ENCODE measurements at places on chromosomes 11 and 22.

GRCh38 chr22:43720716-43721115 is 91.4 kb downstream of the EFCAB6 start:
- no peak for DNase-seq

GRCh38 chr11:94089341-94089740 is 39.3 kb upstream of the PANX1 start:
- DNase-seq = no peak

- DNase-seq = no peak
Observed at GRCh38 chr11:93005239-93005638, 35.8 kb downstream of the MTNR1B start.

DNA sequence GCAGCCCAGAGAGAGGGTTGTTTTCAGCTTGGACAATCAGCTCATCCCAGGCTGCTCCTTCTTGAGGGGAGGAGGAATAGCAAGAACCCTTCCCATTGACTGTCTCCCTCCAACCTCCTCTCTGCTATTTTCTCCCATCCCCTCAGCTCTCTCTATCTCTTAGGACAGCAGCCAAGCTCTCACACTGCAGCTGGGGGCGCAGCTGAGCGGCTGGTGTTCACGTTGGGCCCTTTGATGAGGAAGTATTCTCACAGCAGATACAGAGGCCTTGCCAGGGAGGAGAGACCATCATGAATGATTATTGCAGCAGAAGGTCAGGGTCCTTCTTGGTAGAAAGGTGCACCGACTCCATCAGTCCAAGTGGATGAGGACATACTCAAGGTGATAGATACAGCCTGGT is 26.5 kb upstream of the CADM1 start:
- DNase-seq = no peak

DNA sequence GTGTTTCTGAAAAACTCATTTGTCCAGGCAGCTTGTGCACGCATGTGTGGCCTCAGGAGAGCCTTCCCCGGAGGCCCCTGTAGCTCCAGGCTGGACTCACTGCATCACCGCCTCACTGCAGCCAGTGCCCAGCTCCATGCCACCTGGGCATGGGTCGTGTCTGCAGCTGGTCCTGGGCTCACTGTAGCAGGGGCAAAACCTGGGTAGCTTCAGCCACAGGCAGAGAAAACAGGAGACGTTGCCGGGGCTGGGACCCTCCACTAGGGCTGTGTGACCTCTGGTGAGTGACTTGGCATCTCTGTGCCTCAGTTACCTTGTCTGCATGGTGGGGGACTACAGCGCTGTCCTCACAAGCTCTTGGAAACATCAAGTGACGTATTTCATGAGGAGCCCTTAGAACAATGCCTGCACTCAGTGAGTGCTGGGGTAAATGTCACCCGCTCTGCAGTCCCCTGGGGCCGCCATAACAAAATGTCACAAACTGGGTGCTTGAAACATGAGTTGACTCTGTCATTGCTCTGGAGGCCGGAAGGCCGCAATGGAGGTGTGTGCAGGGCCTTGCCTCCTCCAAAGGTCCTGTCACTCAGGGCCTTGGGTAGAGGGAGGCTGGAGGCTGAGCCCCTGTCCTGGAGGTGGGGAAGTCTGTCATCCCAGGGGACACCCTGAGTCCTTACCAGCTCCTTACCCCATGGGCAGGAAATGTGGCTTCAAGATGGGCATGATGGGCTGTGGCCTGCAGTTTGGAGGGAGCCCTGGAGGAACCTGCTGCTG is 488.7 kb downstream of the TBC1D22A start:
- no peak for DNase-seq

DNA sequence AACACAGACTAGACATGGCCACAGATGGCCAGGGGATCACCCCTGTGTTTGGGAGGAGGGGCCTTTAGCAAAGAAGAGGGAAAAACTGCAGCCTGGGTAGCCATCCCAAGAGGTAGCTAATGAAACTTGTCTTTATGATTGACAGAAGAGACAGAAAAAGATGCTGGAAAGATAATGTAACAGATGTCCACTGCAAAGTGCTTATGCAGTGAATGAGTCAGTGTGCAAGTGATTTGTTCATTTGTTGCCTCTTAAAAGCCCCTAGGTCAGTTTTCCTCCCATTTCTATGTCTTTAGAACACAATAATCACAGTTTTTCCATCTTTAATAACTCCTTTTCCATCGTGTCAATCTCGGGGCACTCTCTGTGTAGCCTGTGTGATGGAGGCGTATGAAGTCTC is 57.2 kb downstream of the INSC start:
- no peak for DNase-seq

DNA sequence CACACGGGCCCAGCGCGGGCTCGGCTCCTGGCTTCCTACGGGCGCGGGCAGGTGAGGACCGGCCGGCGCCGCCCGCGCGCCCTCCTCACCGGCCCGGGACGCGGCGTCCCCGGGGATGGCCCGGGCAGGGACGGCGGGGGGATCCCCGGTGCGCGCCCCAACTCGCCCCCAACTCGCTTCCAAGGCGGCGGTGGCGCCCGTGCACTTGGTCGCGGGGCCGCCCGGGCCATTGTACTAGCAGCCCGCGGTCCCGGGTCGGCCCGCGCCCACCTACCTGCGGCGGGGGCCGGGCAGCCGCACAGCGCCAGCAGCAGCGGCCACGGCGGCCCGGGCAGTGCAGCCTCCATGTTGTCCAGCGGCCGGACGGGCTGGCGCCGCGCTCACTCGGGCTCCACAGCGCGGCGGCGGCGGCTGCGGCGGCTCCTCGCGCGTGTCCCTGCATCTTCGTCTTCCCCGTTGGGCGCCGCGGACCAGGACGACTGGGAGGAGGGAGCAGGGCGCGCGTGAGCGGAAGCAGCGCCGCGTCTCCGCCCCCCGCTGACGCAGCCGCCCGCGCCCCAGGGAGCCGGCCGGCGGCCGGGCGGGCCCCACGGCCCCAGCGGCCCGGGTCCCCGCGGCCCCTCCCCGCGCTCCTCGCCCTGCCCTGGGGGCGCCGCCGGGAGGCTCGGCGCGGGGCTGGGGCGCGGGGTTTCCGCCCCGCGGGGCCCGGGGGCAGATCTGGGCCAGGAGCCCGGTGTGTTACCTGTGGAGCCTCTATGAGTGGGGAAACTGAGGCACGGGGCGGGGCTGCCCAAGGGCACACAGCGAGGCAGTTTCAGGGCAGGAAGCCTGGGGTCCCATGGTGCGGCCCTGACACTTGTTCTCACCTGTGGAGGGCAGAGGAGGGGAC is 159.3 kb upstream of the GRK3 start:
- peak; percentile 65 for DNase-seq

DNA sequence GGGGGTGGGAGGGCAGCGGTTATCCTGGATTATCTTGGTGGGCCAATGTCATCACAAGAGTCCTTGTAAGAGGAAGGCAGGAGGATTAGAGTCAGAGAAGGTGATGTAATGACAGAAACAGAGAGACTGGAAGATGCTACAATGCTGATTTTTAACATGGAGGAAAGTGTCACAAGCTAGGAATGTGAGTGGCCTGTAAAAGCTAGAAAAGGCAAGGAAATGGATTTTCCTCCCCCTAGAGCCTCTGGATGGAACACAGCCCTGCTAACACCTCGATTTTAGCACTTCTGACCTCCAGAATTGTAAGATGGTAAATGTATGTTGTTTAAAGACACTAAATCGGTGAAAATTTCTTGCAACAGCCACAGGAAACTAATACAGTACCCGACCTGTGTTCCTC is 109.3 kb downstream of the MN1 start:
- peak; percentile 35 for DNase-seq

DNA sequence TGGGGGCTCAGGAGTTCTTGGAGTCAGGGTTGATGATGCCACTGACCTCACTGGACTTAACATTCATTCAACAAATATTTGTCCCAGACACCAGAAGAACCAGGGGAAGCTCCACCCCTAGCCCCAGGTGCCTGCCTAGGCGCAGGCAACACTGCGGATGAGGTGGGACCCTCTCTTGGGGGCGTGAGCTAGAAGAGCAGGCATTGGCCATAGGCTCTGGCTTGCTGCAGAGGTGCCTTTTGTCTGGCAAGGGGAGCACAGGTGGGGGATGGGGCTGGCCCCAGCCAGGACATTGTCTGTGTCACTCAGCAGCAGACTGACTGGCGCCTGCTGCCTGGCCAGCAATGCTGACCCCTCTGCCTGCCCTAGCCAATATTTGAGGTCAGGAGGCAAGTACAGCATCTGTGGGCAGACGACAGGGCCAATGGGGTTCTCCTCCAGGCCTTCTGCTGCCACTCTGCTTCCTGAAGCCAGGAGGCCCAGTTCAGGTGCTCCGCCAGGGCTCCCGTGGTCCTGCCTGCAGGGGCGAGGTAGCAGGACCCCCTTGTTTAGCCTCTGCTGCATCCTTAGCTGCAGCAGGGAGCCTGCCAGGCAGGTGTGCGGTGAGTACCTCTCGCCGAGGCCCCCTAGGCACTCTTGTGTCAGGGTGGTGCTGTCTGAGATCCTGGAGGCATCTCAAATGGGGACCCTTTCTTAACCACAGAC is 4.0 kb downstream of the LINC01488 start:
- DNase-seq = no peak

DNA sequence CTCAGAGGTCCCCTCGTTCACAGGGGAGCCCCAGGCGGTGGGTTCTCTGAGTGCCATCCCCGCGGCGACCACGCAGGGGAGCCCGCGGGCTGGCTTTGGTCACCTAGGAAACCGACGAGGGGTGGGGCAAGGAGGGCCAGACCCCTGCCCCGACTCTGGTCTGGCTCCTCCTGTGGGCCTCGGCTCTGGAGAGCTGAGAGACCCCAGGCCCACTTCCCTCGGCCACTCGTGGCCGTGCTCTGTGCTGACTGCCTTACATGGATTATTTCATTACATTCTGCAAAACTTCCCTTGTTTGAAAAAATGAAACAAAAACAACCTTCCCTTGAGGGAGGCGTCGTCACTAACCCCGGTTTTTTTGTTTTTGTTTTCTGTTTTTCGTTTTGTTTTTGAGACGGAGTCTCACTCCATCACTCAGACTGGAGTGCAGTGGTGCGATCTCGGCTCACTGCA is 15.1 kb upstream of the CYTH4 start:
- DNase-seq = peak; percentile 36

DNA sequence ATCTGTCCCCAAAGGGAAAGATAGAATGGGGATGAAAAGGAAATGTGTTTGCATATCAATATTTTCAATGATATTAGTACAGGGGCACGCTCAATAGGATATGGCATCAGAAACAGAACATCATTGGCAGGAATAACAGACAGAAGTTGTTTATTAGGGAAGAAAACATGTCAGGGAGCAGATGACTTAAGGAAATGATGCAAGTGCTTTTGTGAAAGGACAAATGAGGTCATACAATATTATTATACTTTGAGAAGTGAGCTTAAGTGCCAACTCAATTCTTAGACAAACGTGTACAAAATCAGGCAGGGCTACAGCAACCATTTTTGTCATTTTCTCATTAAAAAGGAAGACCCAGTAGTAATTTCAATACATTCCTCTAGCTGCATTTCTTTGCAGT is 388.4 kb downstream of the SOX6 start:
- DNase-seq = peak; percentile 33

DNA sequence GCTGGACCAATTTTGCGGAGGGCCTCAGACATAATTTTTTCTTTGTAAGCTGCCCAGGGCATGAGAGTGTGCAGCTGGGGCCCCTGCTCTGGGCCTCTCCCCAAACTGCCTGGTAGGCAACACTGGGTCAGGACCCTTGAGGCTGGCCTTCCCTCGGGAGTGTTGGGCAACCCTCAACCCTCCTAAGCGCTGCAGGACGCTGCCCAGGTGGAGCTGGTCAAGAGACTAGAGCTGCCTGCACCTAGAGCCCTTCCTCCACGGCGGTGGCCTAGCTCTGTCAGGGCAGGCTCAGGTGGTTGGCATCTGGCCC is 505 bp upstream of the TMEM132A start:
- DNase-seq = no peak

DNA sequence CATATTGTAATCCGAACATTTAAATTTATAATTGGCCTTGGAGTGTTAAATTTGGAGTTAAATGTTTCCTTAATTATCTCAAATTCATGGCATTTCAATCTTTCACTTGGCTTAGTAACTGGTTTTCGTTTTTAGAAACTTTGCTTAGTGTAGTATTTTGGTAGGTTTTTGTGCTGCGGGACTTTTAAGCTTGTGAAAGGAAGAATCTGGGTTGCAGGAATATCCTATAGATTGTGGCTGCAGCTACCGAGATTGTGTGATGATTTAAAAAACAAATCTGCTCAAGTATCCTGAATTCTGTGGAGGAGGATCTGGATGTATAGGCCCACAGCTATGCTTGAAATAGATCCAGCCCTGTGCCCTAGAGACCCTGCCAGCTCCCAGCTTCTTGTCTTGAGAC is 27.1 kb downstream of the OSBP2 start:
- DNase-seq = no peak

- DNase-seq = no peak
Observed at GRCh38 chr11:12253843-12254281, 123.5 kb upstream of the PARVA start.

DNA sequence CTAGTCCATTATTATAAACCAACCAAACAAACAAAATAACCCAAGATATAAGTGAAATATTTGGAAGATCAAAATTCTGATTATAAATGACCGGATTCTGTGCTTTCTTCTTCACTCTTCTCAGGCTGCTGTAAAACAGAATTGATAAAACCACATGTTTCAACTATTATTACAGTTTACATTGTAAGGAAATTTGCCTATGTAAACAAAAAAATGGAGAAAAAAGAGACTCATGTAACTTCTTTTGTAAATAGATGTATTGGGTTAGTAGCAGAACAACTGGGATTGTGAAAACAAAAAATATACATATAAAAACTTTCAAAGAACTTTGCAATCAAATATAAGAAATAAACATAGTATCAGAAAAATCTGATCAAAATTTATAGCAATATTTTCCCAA is 295.2 kb upstream of the CCDC179 start:
- no peak for DNase-seq

DNA sequence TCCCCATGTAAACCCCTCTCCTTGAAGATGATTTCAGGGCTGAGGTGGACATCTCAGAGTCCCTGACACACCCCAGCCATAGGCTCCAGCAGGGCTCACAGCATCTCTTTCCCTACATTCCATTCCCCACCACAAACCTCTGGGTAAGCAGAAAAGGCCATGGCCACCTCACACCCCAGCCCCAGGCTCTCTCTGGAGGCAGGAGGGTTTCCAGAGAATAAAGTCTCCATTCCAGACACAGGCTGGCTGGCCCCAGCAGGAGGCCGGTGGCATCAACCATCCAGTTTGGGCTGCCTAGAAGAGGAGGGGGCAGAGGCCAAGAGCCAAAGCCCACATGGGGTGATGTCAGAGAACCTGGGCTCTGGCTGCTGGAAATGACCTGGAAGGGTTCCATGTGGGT is 61.4 kb downstream of the TP53I11 start:
- DNase-seq = peak; percentile 44

DNA sequence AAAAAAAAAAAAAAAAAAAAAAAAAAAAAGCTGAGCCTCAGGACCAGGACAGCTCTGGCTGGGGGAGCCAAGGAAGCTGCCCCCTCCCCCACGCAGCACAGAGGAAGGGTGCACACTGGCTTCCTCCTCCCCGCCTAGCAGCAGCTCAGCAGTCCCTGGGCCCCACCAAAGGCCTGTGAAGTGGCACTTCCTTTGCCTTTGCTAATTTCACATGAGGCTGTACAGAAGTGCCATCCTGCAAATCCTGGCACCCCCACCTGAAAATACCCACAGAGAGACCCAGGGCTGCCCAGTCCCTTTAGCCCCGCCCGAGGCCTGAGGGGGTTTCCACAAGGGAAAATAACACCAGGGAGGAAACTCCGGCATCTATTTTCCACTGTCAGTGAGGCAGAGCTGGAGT is 3.9 kb downstream of the RHOG start:
- DNase-seq = no peak

GRCh38 chr11:128477811-128478210 is 109.5 kb downstream of the ETS1 start:
- DNase-seq = no peak
